ENCODE measurements at places on chromosomes 4 and X.

DNA sequence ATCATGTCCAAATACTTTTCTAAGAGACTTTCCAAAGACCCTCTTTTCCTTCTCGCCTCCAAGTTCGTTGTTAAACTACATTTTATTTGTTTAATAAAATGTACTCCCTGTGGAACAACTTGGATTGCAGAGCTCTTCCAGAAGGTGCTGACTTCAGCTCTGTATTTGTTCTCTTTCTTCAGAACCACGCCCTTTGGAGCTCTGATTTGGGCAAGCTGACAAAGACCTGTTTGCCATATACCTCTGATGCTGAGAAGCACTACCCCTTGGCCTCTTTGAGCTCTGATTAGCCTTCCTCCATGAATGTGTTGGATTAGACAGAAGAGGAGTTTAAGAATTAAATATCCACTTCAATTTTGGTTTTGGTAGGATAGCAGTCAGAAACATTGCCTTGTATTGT is 815.1 kb upstream of the POU3F4 start:
- no peak for DNase-seq

DNA sequence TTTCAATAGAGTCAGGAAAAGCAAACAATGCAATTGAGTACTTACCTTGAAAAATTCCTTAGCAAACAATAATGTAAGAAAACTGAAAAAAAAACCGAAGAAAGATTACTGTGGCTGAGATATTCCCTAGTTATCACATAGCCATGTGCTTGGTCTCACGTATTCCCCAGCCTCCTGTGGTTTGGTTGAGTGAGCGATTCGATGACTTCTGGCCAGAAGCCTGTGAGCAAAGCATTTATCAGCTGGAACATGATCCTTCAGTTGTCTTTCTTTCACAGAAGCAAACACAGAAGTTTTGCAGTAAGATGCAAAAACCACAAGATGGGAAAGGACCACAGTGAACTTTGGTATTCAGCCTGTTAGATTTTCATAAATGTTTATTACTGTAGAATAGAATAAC is 1754.3 kb upstream of the AGA start:
- DNase-seq: no peak

GRCh38 chr4:37463033-37463856 is 218.7 kb downstream of the NWD2 start:
- DNase-seq: no peak

- DNase-seq: no peak
Measured at GRCh38 chr4:48912349-48912748, 5.8 kb upstream of the OCIAD2 start.

- DNase-seq: no peak
Measured at GRCh38 chrX:57977992-57978391, 67.7 kb upstream of the ZXDA start.

DNA sequence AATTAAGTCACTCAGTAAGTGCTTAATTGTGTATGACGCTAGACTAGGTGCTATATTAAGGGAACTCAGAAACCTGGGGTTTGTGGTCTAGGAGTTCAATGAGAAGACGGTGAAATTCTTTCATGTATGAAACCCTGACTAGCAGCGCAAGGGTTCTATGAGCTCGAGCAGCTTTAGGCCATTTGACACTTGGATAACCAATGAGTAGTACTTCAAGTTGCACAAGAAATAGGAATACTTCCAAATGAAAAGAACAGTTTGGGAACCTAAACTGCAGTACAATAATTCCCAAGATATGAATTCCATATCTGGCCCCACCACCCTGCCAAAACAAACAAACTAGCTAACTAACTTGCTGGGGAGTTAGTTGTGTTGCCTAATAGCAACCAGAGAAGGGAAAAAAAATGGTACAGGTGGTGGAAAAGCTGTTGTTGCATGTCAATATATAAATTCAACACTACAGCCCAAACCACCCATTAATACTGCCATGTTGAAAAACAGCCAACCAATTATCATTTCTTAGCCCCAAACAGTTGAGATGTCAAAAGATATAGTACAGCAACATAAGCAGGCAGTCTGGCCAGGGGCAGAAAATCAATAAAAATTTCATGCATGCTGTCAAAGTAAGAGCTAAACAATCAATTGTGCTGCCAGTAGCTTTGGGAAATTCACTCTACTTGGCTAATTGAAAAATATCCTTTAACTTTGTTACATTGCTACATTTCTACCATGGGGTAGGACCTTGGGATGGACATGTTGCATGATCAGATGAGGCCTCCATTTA is 54.6 kb upstream of the MCF2 start:
- no peak for DNase-seq

DNA sequence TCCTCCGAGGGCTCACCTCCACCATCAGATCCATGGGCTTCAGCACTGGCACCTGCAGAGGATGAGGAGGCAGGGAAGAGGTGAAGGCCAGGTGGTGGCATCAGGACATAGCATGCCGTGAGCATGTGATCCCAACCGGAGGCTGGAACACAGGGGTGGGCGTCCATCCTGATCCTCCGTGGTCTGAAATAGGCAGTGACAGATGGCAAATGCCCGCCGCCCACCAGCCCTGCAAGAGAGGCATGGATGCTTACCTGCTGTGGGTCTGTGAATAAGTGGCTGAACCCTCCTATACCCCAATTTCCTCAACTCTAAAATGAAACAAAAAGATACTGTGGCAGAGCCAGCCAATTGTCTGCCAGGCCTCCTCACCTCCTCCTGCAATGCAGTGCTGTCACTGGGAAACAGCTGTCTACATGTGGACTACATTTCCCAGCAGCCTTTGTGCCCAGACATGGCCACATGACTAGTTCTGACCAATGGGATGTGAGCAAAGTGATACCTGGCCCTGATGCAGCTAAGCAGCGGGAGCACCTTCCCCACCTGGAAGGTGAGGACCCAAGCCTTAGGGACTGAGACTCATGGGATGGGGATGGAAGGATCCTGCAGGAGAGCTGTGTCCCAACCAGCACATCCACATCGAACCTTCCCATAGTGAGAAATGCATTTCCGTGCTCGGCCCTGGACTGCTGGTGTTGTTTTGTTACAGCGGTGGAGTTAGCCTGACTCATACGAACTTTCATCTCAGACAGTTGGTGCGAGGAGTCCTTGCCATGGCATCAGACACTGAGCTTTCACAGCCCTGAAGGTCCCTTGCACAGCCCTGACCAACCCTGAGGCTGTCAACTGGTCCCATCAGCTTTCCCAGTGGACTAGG is 99.5 kb downstream of the PPP2R2C start:
- no peak for DNase-seq

- peak; percentile 32 for DNase-seq
Measured at GRCh38 chrX:149937871-149938426, 342 bp downstream of the EOLA2 start.

GRCh38 chrX:31279359-31279758 is 207.5 kb upstream of the FTHL17 start:
- no peak for DNase-seq

GRCh38 chr4:60805500-60806313 is 394.4 kb upstream of the ADGRL3 start:
- DNase-seq: no peak

GRCh38 chr4:177386278-177386815 is 55.9 kb downstream of the AGA start:
- no peak for DNase-seq

- DNase-seq: no peak
Measured at GRCh38 chr4:148405161-148405893, 36.9 kb downstream of the NR3C2 start.

- DNase-seq: no peak
Measured at GRCh38 chrX:154596290-154596929, 11.5 kb downstream of the CTAG1A start.

DNA sequence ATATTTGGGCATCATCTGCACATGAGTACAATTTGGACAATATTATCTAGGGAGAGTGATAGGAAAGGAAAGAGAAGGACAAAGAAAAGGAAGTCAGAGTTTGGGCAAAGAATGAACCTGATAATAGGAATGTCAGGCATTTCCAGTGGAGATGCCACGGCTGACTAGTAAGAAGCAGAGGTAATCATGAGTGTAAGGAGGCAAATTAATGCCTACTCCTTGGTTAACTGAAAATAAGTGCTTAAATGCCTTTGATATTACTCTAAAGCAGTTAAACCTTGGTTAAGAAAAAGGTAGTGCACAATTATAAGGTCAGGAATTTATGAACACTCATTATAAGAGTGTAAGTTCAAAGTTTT is 99.2 kb upstream of the DDIT4L start:
- no peak for DNase-seq

GRCh38 chr4:4559596-4559995 is 17.7 kb upstream of the STX18 start:
- DNase-seq: no peak

GRCh38 chrX:53711436-53711835 is 24.9 kb upstream of the HUWE1 start:
- DNase-seq: no peak

GRCh38 chr4:3119464-3119863 is 45.0 kb downstream of the HTT start:
- no peak for DNase-seq

DNA sequence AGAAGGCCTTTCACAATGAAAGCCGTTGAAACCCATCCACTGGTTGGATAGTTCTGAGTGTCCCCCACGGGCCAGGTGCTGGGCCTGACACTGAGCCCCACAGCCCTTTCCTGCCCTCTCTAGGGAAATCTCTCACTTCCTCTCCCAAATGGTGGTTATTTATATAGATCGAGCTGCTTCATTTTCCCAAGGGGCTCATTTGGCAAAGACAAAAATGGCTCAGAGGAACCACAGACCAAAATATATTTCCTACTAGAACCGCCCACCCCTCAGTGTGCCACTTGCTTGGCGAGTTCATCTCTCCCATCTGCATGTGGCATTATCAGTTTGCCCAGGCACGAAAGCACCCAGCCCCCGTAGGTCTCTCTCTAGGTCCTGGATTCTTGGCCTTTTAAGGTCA is 53.3 kb upstream of the STIM2 start:
- no peak for DNase-seq

- no peak for DNase-seq
Measured at GRCh38 chr4:143713553-143713952, 13.1 kb upstream of the FREM3 start.

DNA sequence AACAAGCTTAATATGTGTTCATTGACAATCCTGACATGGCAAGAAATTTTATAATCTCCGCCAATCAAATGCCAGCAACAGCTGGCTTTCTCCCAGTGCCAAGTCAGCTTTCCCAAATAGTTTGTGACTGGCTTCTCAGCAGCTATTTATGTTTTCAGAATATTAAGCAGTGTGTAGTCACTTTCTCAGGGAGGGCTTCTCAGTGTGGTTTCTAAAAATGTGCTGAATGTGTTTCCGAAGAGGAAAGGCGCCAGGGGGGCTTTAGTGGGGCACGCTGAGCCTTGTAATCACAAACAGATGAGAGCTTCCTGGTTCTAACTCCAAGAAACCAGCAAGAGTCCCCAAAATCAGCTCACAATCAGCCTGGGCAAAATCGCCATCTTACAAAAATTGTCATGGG is 258.7 kb upstream of the CPEB2 start:
- no peak for DNase-seq

- DNase-seq: no peak
Measured at GRCh38 chrX:144295921-144296320, 412.1 kb downstream of the UBE2NL start.

DNA sequence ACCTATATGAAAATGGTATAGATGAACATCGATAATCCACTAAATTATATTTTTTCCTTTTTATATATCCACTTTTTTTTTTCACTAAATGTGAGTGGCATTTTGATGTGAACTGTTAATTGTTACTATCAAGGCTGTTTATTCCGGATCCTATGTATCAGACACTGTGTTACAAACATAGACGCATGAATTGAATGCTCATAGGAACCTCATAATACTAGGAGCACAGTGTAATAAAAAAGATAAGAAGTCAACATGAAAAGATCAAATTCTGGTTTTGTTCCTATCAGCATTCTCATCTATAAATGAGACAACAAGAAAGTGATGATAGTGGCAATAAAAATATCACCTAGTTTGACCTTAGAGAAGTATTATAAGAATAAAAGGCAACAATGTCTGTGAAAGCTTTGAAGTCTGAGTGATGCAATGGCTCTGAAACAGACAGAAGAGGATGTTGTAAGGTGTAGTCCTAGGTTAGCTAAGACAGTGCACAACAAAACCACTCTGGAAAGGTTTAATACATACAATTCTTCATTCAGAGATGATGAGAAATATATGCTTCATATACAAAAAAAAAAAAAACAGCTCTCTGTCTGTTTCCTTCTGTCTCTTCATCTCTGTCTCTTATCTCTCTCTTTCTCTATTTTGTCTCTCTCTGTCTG is 148.6 kb upstream of the NLGN4X start:
- no peak for DNase-seq

GRCh38 chrX:154732421-154733065 is 18.3 kb downstream of the GAB3 start:
- DNase-seq: no peak

DNA sequence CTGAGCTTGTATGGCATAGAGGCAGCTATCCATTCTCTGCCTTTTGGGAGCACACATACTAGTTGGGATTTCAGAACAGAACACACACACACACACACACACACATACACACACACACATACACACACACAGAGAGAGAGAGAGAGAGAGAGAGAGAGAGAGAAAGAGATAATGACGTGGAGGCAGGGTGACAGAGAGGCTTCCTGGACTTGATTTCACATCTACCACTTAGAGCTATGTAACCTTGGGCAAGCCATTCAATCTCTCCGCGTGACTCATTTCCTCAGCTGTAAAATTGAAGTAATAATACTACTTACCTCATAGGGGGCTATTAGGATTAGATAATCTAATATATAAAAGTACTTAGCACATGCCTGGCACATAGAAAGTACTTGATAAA is 12.3 kb upstream of the GRIA3 start:
- DNase-seq: no peak

- no peak for DNase-seq
Measured at GRCh38 chrX:21700967-21701366, 42.8 kb upstream of the KLHL34 start.

- no peak for DNase-seq
Measured at GRCh38 chr4:5079581-5079980, 28.3 kb downstream of the STK32B start.

GRCh38 chr4:179595671-179596410 is 2153.6 kb upstream of the AGA start:
- no peak for DNase-seq

DNA sequence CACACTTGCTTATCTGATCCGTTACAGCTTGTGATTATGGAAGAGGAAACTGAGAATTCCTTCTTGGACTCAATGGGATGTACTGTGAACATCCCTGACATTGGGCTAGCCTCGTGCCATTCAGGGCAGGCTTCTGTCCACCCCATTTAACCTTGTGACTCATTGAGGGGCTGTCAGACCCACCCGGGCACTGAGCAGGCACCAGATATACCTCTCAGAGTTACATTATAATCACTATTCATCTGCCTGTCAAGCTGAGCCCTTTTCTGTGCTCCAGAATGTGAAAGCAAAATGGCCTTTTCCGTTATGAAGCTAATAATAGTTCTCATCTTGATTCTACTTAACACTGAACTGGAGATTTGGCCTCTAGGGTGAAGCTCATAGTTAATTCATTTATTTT is 170.6 kb upstream of the SCML1 start:
- DNase-seq: no peak

All from activated CD4-positive, CD25-positive, alpha-beta regulatory T cell treated with anti-CD3 and anti-CD28 coated beads, Interleukin-2, amount 50 U/mL, for 72 hours (primary cell).